Endothelial cell (in vitro differentiated cells): ENCODE measurements at places on chromosomes 5 and 9.

GRCh38 chr9:97594381-97594921 lies 38.7 kb downstream of the TSTD2 start:
- peaks cover 11% of the 10 kb centered on the region for H3K4me1 ChIP-seq
- H3K36me3 ChIP-seq, result no peaks in the 10 kb centered on the region
- H3K27me3 ChIP-seq, result no peaks in the 10 kb centered on the region
- DNase-seq, result no peak

DNA sequence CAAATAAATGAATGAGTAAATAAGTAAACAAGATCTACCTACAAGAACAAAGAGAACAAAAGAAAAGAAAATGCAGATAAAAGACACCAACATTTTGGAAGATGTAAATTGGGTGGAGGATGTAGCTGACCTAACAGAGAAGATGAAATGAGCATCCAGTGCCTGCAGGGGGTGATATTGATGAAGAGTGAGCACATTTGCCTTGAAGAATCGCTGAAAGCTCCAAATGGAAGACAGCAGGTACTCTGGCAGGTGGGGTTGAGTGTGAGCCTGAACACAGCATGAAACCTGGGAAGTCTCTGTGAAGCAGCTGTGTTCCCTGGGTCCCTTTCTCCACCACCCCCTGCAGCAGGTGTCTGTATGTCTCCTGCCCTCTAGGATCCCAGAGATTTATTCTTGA lies 125.6 kb downstream of the NXNL2 start:
- peak; percentile 50 for DNase-seq
- no peaks in the 10 kb centered on the region for H3K36me3 ChIP-seq
- no peak overlapping the region for H3K27ac ChIP-seq
- H3K4me3 ChIP-seq, result no peak overlapping the region
- no peaks in the 10 kb centered on the region for H3K4me1 ChIP-seq

DNA sequence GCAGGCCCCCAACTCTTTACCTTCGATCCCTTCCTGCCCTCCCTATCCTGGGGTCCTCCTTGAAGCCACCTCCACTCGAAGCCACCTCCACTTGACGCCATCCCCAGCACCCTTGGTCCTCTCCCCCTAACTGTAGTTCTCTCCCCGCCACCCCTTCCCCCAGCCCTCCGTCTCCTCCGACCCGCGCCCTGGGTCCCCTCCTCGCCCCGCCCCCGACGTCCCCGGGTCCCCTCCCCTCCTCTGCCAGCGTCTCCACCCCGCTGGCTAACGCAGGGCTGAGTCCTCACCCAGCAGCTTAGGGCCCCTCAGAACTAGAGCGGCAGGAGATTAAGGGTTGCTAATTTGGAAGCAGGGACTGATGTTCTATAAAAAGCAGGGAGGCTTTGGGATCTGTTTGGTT lies 30.6 kb upstream of the ANKRD33B start:
- H3K4me1 ChIP-seq, result peaks cover 2% of the 10 kb centered on the region
- H3K27ac ChIP-seq, result no peak overlapping the region
- peaks cover 10% of the 10 kb centered on the region for H3K27me3 ChIP-seq
- no peak overlapping the region for H3K4me3 ChIP-seq
- DNase-seq, result no peak
- H3K36me3 ChIP-seq, result no peaks in the 10 kb centered on the region

DNA sequence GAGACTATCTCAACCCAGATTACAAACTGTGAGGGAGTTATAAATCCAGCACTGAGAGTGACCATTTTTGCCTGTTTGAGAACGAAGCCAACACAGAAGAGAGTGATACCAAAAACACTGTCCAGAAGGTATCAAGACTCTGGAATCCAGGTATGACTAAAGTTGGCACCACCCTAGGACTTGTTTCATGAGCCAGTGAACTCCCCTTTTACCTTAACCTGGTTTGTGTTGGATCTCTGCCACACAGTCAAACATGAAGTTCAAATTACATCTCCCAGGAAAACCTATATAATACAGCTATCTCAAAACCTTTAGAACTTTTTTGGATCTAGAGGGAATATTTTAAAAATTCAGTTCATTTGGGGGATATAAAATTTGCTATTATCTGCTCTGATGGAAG lies 11.4 kb downstream of the ZBTB5 start:
- H3K36me3 ChIP-seq, result peaks cover 8% of the 10 kb centered on the region
- no peak overlapping the region for H3K27ac ChIP-seq
- no peak overlapping the region for H3K4me3 ChIP-seq
- H3K27me3 ChIP-seq, result peaks cover 1% of the 10 kb centered on the region
- no peak for DNase-seq

DNA sequence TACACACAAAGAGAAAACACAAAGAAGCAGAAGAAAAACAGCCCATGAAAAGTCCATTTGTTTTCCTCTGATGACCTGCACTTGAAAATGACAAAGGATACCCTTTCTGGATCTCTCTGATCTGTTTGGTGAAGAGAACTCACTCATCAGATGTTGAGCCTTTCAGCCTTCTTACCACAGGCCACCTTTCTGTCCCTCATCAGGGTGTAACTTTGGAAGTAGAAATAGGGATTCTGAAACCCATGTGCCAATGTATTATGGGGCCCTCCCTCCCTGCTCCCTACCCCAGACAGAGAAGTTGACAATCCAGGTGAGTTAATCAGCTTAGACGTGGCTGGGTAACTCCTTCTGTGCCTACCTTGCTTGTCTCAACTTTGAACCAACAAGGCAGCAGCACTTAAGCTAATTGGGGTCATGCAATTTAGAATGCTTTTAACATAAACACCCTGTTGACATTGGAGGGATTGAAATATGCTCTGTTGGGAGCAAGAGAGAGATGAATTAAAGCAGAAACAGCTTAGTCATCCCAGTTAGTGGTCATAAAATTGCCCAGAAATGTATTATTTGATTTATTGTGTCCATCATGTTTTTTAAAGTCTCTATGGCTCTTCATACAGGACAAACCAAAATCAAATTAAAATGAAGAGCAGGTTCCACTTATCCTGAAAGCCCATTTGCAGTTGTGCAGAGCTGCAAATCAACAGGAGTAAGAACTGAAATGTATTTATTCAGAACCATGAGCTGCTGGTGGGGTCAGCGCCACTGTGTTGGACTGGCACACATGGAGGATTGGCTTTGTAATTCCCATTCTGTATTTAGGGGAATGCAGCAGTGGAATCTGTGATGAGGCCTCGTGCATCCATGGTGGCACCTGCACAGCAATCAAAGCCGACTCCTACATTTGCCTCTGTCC lies 132.0 kb downstream of the LIFR start:
- H3K27me3 ChIP-seq, result no peaks in the 10 kb centered on the region
- H3K27ac ChIP-seq, result no peak overlapping the region
- DNase-seq, result no peak

- H3K4me1 ChIP-seq, result no peaks in the 10 kb centered on the region
- no peak overlapping the region for H3K4me3 ChIP-seq
- no peak overlapping the region for H3K27ac ChIP-seq
- DNase-seq, result no peak
- no peaks in the 10 kb centered on the region for H3K36me3 ChIP-seq
These were observed 603.9 kb downstream of the CDH12 start for GRCh38 chr5:22249209-22249729.

GRCh38 chr9:137648396-137648795 lies 29.6 kb downstream of the EHMT1 start:
- peaks cover 5% of the 10 kb centered on the region for H3K27me3 ChIP-seq
- DNase-seq, result no peak
- H3K4me1 ChIP-seq, result peaks cover 34% of the 10 kb centered on the region
- peaks cover 29% of the 10 kb centered on the region for H3K36me3 ChIP-seq
- no peak overlapping the region for H3K4me3 ChIP-seq

- H3K4me3 ChIP-seq, result no peak overlapping the region
- DNase-seq, result no peak
- peaks cover 7% of the 10 kb centered on the region for H3K4me1 ChIP-seq
- H3K36me3 ChIP-seq, result no peaks in the 10 kb centered on the region
These were observed 5.1 kb upstream of the PTBP3 start for GRCh38 chr9:112338561-112338960.

DNA sequence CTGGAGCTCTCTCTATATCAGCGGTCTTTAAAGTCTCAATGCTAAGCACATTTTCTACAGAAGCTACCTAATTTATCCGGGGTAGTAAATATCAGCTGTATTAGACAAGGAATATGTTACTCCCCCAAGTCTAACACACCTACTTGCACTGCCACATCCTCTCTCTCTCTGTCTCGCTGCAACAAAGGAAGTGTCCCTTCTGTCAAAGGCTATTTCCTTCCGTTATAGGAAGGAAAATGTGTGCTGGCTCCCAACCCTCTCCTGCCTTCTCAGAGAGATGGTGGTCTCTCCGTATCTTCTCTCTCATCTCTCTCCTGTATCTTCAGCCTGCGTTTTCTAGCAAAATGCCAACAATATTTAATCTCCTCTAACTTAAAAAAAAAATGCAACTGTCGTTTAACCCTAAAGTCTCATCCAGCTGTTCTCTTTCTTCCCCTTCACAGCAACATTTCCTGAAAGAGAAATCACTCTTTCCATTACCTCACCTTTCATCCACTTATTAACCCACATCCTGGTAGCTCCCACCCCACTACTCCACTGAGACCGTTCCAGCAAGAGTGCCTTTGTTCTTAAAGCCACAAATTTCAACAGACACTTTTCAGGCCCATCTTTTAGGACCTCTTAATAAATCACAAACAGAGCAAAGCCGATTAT lies 2.3 kb downstream of the TTF1 start:
- peaks cover 38% of the 10 kb centered on the region for H3K4me1 ChIP-seq
- peak overlapping the region; percentile 95 for H3K27ac ChIP-seq
- DNase-seq, result no peak
- peak overlapping the region; percentile 77 for H3K4me3 ChIP-seq

- no peaks in the 10 kb centered on the region for H3K4me1 ChIP-seq
- no peak overlapping the region for H3K4me3 ChIP-seq
- no peaks in the 10 kb centered on the region for H3K36me3 ChIP-seq
These were observed 154.1 kb upstream of the TUT7 start for GRCh38 chr9:86508208-86508903.

DNA sequence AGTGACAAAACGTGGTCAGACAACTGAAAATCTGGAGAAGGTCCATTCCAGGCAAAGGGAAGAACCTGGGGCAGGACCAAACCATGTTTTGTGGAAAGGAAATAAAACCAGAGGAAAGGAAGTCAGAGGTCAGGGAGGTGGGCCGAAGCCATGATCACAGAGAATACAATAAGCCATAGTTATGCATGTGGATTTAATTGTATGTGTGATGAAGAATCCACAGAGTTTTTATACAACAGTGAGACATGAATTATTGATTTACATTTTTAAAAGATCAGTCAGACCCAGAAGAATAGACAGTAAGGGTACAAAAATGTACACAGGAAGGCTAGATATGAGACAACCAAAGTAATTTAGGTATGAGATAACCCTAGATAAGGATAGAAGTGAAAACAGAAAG lies 20.8 kb downstream of the TTC33 start:
- no peak overlapping the region for H3K4me3 ChIP-seq
- H3K4me1 ChIP-seq, result peaks cover 20% of the 10 kb centered on the region
- no peaks in the 10 kb centered on the region for H3K27me3 ChIP-seq
- H3K27ac ChIP-seq, result no peak overlapping the region
- peaks cover 11% of the 10 kb centered on the region for H3K36me3 ChIP-seq

DNA sequence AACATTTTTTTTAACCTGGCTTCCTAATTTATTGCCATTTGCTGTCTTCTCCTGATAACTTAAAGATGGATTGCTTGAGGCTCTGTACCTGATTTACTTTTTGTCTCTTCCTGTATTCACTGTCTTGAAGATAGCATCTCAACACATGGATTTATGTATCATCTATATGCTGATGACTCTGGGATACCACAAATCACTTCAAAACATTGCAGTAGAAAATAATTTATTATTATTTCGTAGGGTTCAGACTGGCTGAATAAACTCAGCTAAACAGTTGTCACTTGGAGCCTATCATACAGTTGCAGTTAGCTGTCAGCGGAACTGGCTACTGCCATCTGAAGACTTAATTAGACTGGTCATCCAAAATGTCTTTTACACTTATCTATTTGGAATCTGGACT lies 1025.2 kb upstream of the CDH18 start:
- no peak overlapping the region for H3K27ac ChIP-seq
- DNase-seq, result no peak

DNA sequence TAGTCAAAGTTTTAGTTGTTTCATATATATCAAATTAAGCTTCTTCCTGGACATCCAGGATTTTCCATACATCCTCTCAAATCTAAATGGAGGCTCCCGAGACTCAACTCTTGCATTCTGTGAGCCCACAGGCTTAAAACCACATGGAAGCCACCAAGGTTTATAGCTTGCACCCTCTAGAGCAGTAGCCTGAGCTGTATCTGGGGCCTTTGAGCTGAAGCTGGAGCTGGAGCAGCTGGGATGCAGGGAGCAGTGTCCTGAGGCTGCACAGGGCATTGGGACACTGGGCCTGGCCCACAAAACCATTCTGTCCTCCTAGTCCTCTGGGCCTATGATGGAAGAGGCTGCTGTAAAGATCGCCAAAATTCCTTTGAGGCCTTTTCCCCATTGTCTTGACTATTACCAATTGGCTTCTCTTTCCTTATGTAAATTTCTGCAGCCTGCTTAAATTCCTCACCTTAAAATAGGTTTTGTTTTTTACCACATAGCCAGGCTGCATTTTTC lies 151.0 kb downstream of the COX7C start:
- H3K36me3 ChIP-seq, result peaks cover 5% of the 10 kb centered on the region
- no peaks in the 10 kb centered on the region for H3K27me3 ChIP-seq
- no peak overlapping the region for H3K27ac ChIP-seq
- DNase-seq, result no peak
- no peaks in the 10 kb centered on the region for H3K4me1 ChIP-seq
- H3K4me3 ChIP-seq, result no peak overlapping the region

GRCh38 chr9:109033941-109034700 lies 20.8 kb upstream of the CTNNAL1 start:
- no peak overlapping the region for H3K4me3 ChIP-seq
- peaks cover 3% of the 10 kb centered on the region for H3K27me3 ChIP-seq
- H3K4me1 ChIP-seq, result no peaks in the 10 kb centered on the region
- no peak for DNase-seq

DNA sequence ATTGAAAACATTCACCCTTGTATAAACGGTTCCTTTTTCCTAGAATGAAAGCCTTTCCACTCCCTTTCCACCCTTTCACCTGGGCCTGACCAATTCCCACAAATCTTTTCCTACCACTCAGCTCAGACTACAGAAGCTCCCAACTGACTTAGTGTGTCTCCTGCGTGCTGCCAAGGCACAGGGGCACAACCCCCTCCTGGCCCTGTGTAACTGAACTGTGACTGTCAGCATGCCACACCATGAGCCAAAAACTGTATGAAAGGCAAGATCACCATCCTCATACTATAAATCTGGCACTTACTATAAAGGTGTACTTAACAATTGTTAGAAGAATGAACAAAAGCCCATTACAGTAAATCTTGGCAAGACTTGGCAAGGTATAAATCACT lies 11.5 kb downstream of the NOL8 start:
- no peak for DNase-seq
- H3K36me3 ChIP-seq, result peaks cover 22% of the 10 kb centered on the region
- peaks cover 2% of the 10 kb centered on the region for H3K27me3 ChIP-seq

DNA sequence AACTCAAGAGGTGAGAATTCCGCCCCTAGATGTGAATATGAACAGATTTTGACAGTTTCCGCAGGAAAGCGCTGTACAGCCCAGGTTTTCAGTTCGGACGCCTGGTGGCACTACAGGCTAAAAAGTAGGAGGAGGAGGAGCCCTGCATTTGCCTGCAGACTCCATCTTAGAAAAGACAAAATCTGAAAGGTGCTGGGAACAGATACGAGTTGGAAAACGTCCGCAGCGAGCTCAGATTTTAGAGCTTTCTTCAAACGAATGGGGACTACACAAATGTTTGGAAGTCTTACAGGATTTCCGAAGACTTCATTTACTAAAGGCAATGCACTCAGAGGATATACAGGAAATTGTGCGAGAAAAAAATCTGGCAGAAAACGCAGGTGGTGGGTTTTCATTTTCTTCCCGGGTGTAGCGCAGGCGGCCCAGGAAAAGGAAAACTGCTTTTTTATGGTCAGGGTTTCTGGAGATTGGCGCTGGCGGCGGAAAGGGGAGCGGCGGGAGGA lies 9.9 kb upstream of the PCDHB2 start:
- DNase-seq, result peak; percentile 66
- H3K36me3 ChIP-seq, result no peaks in the 10 kb centered on the region
- peak overlapping the region; percentile 97 for H3K27ac ChIP-seq
- peak overlapping the region; percentile 95 for H3K4me3 ChIP-seq
- peaks cover 4% of the 10 kb centered on the region for H3K27me3 ChIP-seq
- H3K4me1 ChIP-seq, result peaks cover 9% of the 10 kb centered on the region
